Right lobe of liver (tissue), 6 donors: ENCODE measurements at places on chromosomes 1 and 21. TPM values are rescaled to one million over a fixed set of nuclear protein-coding genes. Genes with fewer than 3 reads are reported as not detected.

- no peak for DNase-seq
Measured at GRCh38 chr1:220067269-220068204, 21.2 kb upstream of the EPRS1 start.

PIK3C2B gene
- 9.9 TPM for total RNA-seq

DNA sequence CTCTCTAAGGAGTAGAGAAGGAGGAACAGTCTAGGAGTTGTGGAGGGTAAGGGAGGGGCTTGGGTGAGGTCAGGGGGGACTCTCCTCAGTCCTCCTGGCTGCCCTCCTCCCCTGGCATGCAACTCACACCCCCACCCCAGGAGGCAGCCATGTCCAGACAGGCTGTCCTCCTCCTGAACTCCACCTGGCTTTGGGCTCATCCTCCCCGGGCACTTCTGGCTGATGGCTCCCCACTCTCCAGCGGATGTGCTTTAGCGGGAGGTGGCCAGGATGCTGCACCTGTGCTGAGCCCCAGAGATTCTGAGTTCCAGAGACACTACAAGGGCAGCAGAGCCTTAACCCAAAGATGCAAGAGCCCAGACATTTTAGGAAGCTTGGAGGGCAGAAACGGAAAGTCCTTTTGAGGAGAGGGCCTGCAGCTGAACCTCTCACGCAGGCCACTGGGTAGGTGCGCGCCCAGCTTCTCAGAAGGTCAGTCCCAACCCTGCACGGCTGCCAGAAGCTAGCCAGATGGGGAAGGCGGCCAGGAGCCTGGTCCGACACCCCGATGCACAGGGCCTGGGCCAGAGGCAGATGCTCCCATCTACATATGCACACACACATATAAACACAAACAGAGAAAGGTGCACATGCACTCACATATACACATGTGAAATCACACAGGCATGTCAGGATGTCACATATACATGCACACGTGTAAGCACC, 83.4 kb downstream of the PDE9A start:
- DNase-seq = no peak

- no peak for DNase-seq
Measured at GRCh38 chr1:54814126-54814498, 13.0 kb upstream of the TTC22 start.

DNA sequence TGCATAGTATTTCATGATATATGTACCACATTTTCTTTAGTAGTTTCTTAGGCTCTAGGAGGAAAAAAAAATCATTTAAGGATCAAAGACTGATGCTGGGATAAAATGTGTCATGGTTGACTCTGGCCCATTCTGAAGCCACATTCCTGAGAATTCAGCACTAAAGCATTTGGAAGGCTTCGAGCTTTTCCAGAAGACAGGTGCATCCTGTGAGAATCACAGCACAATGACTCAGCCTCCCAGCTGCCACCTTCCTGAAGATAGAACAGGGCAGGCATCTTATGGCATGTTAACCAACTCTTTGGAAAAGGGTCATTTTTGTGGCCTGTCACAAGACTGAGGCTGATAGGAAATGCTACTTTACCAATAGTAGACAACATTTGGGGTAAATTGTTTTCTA, 359.9 kb downstream of the PCP4 start:
- no peak for DNase-seq

SLC5A3 gene
- 12.7 TPM for total RNA-seq

GRCh38 chr1:187294421-187295201, 465.9 kb downstream of the PLA2G4A start:
- DNase-seq = no peak

- no peak for DNase-seq
Measured at GRCh38 chr1:217140041-217140901, 417.0 kb upstream of the ESRRG start.

DNA sequence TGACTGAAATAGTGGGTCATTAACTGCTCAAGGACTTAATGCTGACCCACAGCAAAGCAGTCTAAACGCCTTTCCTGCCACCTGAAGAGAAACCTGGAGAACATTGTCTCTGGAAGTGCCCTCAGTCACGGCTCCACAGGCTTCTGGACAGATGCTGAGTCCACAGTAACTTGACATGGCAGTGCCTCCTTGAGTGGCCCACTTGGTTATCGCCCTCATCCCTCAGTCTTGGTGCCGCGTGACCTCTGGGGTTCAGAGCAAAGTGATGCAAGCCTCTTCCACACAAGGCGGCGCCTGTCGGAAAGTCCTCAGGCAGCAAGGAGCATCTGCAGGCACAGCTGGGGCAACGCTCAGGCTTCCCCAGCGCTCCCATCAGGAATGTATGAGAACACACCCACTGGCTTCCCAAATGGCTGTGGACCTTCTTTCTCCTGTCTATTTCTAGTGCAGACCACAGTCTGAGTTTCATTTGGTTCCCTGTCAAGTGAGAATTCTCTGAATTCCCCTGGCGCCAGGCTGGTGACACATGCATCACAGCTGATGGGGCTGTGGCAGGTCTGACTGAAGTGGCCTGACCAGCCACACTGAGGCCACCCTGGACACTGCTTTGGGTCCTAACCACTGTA, 13.0 kb upstream of the ANGPTL7 start:
- DNase-seq = no peak

DNA sequence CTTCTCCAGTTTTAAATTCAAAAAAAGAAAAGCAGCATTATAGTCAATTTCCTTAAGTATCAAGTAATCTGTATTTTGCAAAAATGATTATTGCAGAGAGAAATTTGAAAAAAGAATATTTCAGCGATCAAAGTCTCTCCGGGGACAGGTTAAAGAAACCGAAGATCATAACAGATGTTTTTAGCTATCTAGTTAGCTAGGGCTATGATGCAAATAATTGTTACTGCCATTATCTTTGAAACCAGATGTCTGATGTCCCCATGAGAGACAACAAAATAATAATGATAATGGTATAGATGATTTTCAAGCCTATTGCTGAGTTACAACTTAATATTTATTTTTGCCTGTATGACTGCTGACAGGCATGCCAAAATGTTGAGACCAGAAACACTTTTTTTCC, 1326.0 kb downstream of the PLA2G4A start:
- DNase-seq = no peak

DNA sequence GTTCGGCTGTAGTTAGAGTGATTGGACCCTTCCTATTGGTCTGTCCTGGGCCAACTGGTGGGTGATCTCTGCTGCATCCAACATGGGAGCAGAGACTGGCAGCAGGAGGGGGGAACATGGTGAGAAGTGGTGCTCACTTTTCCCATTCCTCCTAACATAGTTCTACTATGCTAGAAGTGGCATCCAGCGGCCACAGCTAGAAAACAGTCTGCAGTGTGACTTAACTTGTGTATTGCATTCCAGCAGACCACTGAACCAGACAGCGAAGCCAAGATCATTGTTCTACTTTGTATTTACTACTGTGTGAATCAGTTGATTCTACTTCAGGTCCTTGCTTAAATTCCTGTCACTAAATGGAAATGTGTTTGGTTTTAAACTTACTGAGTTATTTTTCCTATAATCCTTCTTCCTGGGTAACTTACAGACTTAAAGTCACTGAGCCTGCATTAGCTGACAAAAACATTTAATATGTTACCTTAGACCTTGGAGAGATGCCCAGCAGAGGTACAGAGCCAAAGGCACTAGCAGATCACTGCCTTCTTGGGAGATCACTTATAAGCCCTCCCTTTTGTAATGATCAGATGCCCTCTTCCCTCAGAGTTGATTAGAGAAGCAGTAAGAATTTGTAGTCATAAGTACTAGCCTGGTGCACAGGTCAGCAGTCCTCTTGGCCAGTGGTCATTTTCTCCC, 8.2 kb downstream of the FABP3 start:
- no peak for DNase-seq

DNA sequence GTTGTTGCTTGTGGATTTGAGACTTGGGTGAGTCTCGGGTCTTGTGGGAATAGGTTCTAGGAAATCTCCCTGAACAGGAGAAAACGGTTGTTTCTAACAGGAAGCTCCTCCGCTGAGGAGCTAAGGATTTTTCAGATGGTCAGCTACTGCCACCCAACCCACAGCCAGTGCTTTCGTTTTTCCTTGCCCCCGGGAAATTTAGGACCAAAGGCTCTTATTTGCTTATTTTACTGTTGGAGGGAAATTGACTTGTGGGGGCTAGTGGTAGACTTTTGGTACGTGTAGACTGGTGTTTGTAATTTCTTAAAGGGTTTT, 792 bp downstream of the SNX7 start:
- no peak for DNase-seq

ATAD3C gene
- total RNA-seq = 1.7 TPM

DNA sequence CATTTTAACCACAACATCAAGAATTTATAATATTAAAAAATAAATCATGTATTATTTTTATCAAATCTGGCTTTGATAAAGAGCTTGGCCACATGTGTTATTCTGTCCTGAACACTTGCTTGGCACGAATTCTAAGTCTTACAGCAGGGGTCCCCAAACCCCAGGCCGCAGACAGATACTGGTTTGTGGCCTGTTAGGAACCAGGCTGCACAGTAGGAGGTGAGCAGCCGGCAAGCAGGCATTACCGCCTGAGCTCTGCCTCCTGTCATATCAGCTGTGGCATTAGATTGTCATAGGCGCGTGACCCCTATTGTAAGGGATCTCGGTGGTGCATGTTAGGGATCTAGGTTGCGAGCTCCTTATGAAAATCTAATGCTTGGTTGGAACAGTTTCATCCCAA, 127.6 kb upstream of the IVNS1ABP start:
- no peak for DNase-seq

- peak; percentile 67 for DNase-seq
Measured at GRCh38 chr1:45326627-45327623, at the start of gene HPDL. TSS of gene HPDL (plus strand) at chr1:45326895. CDS start at chr1:45327149, 254 bp downstream.

KLF17 gene
- not detected for total RNA-seq

DNA sequence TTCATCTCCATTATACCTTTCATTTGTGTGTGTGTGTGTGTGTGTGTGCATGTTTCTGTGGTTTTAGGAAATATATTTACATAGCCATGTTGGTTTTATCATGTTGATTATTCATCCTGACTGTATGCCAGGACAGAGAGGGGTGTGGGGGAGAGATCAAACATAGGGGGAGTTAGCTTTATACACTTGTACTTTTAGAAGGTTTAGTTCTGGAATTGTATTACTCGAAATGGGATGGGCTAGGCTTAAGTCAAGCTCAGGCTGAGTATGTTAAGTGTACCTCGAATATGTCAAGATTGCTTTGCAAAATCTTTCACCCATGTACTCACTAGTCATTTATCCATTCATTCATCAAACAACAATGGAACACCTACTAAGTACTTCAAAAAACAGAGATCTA, 123.3 kb downstream of the HMCN1 start:
- no peak for DNase-seq

DNA sequence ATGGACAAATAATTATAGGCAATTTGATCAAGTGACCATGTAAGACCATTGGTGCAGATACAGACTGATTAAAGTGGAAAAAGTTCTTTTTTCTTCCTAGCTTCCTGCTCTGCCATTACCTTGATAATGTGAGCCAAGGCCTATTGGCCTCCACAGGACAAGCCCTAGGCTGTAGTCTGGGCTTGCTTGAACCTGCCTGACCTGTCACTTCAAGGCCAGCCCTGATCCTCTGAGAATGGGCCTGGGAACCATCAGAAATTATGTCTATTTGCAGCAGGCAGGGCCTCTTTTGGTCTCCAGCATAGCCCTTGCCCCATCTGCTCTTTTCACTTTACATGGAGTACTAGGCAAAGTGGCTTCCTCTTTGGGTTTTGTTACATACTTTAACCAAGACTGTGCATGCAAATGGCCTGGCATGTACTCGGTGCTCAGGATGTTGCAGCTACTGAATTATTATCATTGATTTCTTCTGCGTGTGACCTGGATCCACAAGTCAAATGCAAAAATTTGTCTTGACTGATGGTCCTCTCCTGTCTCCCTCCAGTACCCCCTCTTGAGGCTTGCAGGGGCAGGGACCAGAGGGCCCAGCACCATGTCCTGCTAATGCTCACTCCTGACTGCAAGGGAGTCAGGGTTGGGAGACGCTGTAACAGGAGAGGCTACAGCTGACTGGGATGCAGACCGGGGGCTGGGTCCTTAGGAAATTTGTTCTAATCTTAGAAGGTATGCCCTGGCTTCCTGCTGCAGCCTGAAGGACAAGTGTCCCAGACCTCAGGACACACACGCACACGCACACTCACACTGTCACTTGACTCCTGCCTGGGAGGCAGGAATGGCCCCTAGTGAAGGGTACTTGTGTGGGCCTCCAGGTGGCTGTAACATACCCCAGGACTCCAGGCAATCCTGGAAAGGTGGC, 39.4 kb downstream of the RCSD1 start:
- no peak for DNase-seq

ASCL5 gene
- total RNA-seq = not detected

- DNase-seq = no peak
Measured at GRCh38 chr1:46557403-46557802, 6.0 kb upstream of the KNCN start.

DNA sequence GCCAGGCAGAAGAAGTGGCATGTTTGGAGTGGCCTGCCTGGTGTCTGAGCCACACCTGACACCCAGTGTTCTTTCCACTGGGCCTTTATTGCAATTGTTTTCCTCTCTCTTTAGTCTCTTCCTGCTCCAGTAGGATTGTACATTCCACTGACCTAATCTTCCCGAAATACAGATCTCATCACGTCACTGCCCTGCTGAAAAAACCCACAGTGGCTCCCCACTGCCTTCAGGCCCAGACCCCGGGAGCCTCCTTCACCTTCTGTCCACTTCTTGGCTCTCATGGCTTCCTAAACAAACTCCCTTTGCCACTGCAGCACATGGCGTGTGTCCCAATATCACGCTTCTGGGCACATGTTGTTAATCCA, 25.3 kb upstream of the ATP5PO start:
- DNase-seq = no peak

LINGO4 gene
- 0.12 TPM for total RNA-seq

DNA sequence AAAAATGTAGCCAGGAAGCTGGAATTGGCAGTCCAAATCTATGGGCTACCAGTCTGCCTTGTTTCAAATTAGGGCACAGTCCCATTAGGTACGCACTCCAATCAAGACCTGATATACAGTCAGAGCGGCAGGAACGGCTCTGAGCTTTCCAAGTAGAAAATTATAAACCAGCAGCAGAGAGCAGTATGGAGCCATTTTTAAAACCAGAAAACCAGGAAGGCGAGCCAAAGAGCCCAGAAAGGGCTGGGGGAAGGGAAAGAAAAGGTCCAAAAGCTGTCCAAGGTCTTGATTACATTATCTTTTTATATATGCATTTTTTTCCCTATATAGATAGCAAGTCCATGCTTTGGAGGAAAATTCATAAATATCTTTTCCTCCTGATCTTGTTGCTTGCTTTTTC, 719.0 kb downstream of the RWDD3 start:
- DNase-seq = no peak

DNA sequence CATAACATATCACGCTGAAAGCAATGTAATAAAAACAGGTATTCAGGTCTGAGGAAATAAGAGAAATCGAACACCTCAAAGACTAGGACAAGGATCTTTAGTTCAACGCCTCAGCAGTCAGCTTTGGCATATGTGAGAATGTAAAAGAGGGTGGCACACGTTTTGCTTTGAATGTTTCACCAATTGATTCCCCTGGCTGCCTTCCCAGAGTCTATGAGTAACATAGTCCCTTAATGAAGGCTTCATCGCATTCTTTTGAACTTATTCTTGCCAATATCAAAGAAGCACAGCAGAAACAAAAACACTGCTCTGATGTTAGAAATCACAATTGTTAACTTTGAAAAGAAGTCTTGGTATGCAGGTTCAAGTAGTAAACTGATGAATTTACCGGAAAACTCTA, 764.8 kb downstream of the ADGRL2 start:
- no peak for DNase-seq

ARHGEF16 gene
- 16.3 TPM for total RNA-seq

- DNase-seq = no peak
Measured at GRCh38 chr1:64938991-64939390, 27.4 kb downstream of the JAK1 start.

ASAP3 gene
- total RNA-seq = 12.5 TPM

GRCh38 chr1:181592255-181592859, 109.0 kb downstream of the CACNA1E start:
- DNase-seq = no peak
